ENCODE measurements at places on chromosomes 4 and X. TPM values are rescaled to one million over a fixed set of nuclear protein-coding genes. Genes with fewer than 3 reads are reported as not detected.

GRCh38 chr4:83436680-83437079 is 18.9 kb downstream of the HELQ start:
- no peaks in the 10 kb centered on the region for H3K4me1 ChIP-seq
- peaks cover 3% of the 10 kb centered on the region for H3K36me3 ChIP-seq
- H3K27ac ChIP-seq, result no peak overlapping the region
- no peak overlapping the region for H3K4me3 ChIP-seq
- H3K27me3 ChIP-seq, result no peaks in the 10 kb centered on the region

- H3K4me1 ChIP-seq, result peaks cover under 1% of the 10 kb centered on the region
- no peak for DNase-seq
- H3K27me3 ChIP-seq, result no peaks in the 10 kb centered on the region
- no peak overlapping the region for H3K27ac ChIP-seq
- no peaks in the 10 kb centered on the region for H3K36me3 ChIP-seq
- no peak overlapping the region for H3K4me3 ChIP-seq
Observed at GRCh38 chr4:122803788-122804208, 22.8 kb upstream of the FGF2 start.

DNA sequence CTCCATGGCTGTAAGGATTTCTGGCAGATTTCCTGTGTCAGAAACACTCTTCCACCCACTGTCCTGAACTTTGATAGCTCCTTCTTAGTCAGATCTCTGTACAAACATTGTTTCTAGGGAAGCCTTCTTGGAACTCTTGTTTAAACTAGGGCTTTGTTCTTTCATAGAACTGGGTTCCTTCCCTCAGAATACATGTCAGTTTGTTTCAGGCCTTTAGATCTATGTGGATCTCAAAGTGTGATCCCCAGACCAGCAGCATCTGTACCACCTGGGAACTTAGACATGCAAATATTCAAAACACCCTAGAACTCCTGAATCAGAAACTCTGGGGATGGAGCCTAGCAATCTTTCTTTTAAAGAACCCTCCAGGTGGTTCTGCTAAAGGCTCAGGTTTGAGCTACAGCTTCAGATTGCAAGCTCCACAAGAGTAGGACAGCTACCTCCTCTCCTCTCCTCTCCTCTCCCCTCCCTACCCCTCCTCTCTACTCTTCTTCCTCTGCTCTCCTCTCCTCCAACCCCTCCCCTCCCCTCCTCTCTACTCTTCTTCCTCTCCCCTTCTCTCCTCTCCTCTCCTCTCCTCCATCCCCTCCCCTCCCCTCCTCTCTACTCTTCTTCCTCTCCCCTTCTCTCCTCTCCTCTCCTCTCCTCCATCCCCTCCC is 12.7 kb downstream of the RASSF6 start:
- H3K27me3 ChIP-seq, result no peaks in the 10 kb centered on the region
- H3K36me3 ChIP-seq, result no peaks in the 10 kb centered on the region

- no peaks in the 10 kb centered on the region for H3K36me3 ChIP-seq
- H3K27ac ChIP-seq, result no peak overlapping the region
- H3K27me3 ChIP-seq, result peaks cover 17% of the 10 kb centered on the region
- DNase-seq, result no peak
- peaks cover 16% of the 10 kb centered on the region for H3K4me1 ChIP-seq
- H3K4me3 ChIP-seq, result peak overlapping the region; percentile 83
Observed at GRCh38 chr4:148445071-148445859, 3.1 kb upstream of the NR3C2 start.

DNA sequence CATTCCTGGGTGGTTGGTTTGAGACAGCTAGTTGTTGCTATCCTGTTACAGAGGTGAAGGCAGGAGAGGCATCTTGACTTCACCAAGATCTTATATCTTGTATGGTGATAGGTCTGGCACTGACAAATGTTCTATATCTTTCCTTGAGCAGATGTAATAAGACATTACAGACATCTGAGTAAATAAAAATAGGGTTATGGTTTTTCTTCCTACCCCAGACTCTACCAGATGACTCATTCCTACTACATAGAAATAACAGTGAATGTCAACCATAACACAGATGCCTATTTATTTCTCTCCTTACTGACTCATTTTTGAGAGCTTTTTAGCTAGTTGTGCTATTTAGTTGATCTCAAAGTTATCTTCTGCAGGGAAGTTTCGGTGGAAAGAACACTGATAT is 21.9 kb downstream of the HNRNPH2 start:
- H3K4me1 ChIP-seq, result no peaks in the 10 kb centered on the region
- no peak overlapping the region for H3K27ac ChIP-seq
- H3K36me3 ChIP-seq, result no peaks in the 10 kb centered on the region

DNA sequence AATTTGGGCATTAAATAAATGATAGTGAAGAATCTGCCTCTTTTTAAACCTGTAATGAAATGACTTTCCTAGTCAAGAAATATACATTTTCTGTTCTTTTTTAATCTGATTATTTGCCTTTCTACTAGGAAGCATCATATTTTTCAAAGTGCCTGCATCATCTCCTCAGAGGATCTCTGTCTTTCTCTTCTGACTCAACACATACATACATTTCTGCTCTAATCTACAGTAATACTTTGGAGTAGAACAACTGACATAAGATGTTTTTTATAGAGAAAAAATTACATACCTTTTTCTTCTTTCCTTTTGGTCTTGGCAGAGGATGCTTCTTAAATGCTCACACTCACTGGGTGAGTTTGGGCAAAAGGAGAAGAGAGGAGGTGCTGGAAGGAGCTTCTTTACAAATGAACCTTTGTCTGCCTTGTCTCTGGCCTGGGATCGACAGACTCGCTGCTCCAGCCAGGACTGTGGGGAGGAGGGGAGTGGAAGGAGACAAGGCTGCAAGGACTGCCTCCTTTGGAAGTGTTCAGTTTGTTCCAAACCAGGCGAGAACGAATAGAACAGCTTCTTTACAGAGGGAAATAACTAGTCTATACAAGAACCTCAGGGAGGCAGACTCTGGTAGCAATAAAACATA is at the start of gene SCRG1:
Gene SCRG1, minus strand, starts transcription at position 338 of the 637 bp plus-strand sequence. CDS start 7,702 bp downstream, outside the sequence.
- H3K4me3 ChIP-seq, result no peak within 1 kb of the TSS
- H3K36me3 ChIP-seq, result no peaks in the 10 kb centered on the region
- H3K27ac ChIP-seq, result no peak within 1 kb of the TSS
- DNase-seq, result no peak
- no peaks in the 10 kb centered on the region for H3K4me1 ChIP-seq
- no peaks in the 10 kb centered on the region for H3K27me3 ChIP-seq

Gene MTNR1A
- polyA plus RNA-seq, result not detected

Data from keratinocyte (primary cell).